ENCODE measurements at places on chromosomes 2 and 18.

GRCh38 chr2:241129086-241129871 is 20.0 kb downstream of the PASK start:
- no peak for DNase-seq

- peak; percentile 48 for DNase-seq
Observed at GRCh38 chr2:143128681-143129580, at the start of gene ARHGAP15. ARHGAP15 (plus strand) TSS chr2:143129419.

DNA sequence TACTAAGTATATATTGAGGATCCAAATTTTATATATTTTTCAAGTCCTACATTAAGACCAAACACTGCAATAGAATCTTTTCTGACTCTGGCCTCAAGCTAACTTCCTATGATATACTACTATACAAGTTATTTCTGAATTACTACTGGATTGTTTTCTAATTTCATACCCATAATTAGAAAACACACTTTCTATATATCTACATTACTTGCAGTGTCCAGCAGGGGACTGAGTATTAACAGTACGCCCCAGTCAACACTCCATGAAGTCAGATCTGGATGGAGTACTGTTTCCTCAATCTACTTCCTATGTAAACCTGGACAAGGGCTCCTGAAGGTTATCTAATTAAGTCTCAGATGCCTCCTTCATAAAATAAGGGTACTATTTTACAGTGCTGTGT is 26.5 kb downstream of the RMP24 start:
- no peak for DNase-seq

- no peak for DNase-seq
Observed at GRCh38 chr2:218354045-218354444, 2.6 kb upstream of the CATIP start.

DNA sequence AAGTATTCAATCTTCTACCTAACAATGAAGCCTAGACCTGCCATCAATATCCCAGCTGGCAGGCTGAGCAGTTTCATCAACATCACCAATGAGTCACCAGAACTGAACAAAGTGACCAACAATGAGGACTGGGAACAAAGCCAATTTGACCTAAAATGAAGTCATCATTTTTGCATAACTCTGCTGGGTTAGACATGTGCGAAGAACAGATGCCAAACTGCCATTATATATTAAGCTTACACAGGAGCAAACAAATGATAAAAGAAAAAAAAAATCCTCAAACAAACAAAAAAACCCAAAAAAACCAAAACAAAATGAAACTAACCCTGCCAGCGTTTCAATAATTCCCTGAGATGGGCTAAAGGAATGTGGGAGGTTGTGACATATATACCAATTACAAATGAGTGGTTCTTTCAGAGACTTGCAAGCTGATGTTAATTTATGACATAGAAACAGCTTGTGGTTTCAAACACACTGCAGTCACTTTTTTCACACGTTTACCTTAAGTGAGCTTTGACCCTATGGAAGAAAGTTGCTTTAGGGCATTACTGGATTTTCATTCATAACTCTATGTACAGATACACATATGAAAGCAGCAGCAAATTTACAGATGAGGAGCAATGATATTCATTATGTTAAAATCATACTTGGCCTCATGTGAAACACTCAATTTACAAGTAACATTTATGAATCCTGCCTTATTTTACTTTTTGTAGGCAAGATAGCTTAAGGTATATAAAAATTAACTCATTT is 56.9 kb upstream of the CCDC141 start:
- no peak for DNase-seq

DNA sequence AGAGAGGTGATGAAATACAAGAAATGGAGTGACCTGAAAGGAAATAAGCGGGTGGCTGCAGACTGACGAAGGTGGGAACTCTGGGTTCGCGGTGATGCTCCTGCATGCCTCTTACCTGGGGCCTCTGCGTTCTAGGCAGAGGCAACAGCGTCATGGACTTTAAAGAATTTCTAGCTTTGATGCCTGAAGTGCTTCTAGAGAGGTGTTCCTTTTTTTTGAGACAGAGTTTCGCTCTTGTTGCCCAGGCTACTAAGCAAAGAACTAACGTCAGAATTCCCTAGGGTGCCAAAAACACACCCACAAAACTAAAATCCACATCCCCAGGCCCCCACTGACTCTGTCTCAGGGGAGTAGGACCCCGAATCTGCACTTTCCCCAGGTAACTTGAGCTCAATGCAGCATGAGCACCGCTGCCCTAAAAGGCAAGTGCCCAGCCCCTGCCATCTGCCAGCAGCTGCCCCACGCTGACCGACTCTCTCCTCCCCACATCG is 110.5 kb upstream of the ID2 start:
- DNase-seq = no peak

DNA sequence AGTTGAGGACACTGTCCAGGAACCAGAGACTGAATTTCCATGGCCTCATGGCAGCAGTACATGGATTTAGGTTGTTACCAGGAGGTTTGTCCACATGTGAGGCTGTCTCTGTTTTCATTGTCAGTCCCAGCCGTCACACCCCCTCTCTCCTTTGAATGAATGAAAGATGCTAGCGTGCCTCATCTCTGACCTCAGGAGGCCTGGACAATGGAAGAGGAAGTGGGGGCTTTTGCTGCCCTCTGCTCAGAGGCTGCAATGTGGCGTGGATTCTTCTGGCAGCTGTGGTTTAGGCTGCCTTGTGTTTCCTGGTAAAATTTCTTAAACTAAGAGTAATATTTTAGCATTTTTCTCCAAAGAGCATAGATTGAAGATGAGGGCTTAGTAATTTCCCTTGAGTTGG is 47.5 kb downstream of the RAB31 start:
- no peak for DNase-seq

DNA sequence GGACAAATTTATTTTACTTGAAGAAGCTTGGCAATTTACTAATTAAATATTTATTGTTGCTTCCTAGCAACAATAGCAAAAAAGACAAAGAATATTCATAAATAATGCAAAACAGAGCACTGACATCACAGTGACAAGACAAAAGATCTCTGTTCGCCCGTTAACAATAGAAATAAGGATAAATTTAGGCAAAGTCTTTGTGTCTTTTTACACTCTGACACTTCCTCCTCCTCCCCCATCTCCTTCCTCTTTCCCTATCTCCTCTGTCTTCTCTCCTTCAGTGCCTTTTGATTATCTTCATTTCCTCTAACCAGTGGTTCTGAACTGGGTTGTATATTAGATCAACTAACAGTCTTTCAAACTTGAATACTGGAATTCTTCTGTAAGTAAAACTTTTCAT is 808.4 kb downstream of the ERBB4 start:
- DNase-seq = no peak

DNA sequence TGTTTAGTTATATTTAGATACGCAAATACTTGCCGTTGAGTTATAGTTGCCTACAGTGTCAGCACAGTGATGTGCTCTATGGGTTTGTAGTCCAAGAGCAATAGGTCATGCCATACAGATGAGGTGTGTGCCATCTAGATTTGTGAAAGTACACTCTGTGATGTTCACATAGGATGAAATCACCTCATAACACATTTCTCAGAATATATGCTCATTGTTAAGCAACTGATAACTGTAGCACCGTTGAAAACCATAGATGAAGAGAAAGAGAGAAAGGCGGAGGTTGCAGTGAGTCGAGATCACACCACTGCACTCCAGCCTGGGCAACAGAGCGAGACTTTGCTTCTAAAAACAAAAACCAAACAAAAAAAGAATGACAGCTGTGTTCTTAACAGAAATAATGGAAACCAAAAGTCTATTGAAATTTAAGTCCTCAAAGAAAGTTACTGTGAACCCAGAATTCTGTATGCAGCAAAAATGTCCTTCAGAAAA is 9.5 kb downstream of the DGKD start:
- no peak for DNase-seq

GRCh38 chr18:6060149-6060548 is 164.8 kb upstream of the TMEM200C start:
- no peak for DNase-seq

DNA sequence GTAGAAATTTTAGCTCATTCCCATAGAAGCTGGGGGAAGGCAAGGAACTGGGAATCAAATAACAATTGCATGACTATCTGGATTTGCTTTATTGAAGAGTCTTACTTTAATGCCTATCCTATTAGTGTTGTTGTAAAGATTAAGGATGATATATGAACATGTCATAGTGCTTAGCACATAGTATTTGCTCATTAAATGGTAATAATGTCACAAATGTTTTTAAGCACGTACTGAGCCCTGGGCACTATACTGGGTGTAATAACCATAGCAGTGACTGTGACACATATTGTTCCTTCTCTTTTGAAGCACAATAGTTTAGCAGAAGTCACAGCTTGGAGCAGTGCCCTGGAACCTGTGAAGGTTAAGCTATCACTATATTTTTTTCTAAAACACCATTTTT is 47.2 kb upstream of the DTNB start:
- no peak for DNase-seq
